Placental pericyte (primary cell): ENCODE measurements at places on chromosomes 12 and 14. TPM values are rescaled to one million over a fixed set of nuclear protein-coding genes. Genes with fewer than 3 reads are reported as not detected.

The TAS2R50 gene
- 3.9 and 4.6 TPM in 2 replicates for total RNA-seq

The RAD51AP1 gene
- total RNA-seq, result 1.3 and 24.9 TPM in 2 replicates

The CPNE6 gene
- total RNA-seq, result under 0.01 TPM in 1 of 2 replicates, not detected in the other

The TSPAN19 gene
- total RNA-seq, result not detected in 2 replicates

The GPRC5A gene
- 17.9 and 50.1 TPM in 2 replicates for total RNA-seq

The GPX2 gene
- not detected in 2 replicates for total RNA-seq

The OR4N5 gene
- not detected in 2 replicates for total RNA-seq

The ZNF84 gene
- 14.0 and 23.9 TPM in 2 replicates for total RNA-seq

The CCND2 gene
- 19.3 and 107 TPM in 2 replicates for total RNA-seq

The LGALS3 gene
- total RNA-seq, result 113 and 156 TPM in 2 replicates
